ENCODE measurements at places on chromosomes 2 and 18.
A peak's percentile ranks its signal among the peaks of the same experiment; 100 is the strongest.

DNA sequence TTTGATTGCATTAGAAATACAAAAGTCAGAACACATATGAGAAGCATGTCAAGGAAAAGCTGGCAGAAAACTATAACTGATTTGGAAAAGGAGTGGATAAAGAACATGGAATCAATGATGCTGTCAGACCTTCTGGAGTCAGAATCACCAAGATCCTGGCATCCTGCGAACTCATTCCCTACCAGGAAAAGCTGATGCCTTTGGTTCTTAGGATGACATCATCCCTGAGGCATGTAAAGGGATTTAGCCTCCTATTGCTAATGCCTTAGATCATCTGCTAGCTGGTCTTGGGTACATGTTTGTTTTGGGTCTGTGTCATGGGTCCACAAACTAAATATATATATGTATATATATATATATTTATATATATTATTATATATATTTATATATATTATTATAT, 680.7 kb downstream of the EPHA4 start:
- H3K4me1 ChIP-seq: no peaks in the 10 kb centered on the region
- no peak overlapping the region for H3K27ac ChIP-seq

GRCh38 chr2:108616751-108617161, 82.5 kb downstream of the LIMS1 start:
- peak overlapping the region; percentile 39 for H3K27ac ChIP-seq
- no peak for DNase-seq
- H3K36me3 ChIP-seq: peaks cover 10% of the 10 kb centered on the region
- no peaks in the 10 kb centered on the region for H3K27me3 ChIP-seq
- H3K4me1 ChIP-seq: peaks cover 80% of the 10 kb centered on the region

GRCh38 chr2:75503048-75503607, 57.6 kb downstream of the EVA1A start:
- H3K4me1 ChIP-seq: no peaks in the 10 kb centered on the region
- H3K27ac ChIP-seq: no peak overlapping the region
- H3K4me3 ChIP-seq: no peak overlapping the region
- no peak for DNase-seq
- H3K36me3 ChIP-seq: no peaks in the 10 kb centered on the region

- no peaks in the 10 kb centered on the region for H3K36me3 ChIP-seq
- no peak overlapping the region for H3K4me3 ChIP-seq
- no peaks in the 10 kb centered on the region for H3K4me1 ChIP-seq
- no peak overlapping the region for H3K27ac ChIP-seq
These were observed 50.3 kb downstream of the GBX2 start for GRCh38 chr2:236117861-236118269.

DNA sequence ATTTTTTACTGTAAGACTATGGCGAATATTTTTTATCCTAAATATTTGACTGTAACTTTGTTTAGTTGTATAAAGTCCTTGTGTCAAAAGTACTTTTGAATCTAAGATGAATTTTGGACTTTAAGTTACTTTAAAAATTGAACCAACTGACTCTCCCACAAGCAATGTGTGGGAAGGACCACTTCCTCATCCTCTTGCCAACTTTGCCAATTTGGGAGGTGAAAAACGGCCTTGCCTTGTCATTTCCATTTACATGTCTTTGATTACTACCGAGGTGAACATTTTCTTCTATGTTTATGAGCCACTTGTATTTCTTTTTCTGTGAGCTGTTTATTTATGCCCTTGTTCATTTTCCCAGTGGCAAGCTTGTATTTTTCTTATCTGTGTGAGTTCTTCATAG, 12.8 kb upstream of the MSGN1 start:
- no peaks in the 10 kb centered on the region for H3K36me3 ChIP-seq
- no peak overlapping the region for H3K27ac ChIP-seq
- peaks cover 2% of the 10 kb centered on the region for H3K4me1 ChIP-seq
- DNase-seq: no peak

DNA sequence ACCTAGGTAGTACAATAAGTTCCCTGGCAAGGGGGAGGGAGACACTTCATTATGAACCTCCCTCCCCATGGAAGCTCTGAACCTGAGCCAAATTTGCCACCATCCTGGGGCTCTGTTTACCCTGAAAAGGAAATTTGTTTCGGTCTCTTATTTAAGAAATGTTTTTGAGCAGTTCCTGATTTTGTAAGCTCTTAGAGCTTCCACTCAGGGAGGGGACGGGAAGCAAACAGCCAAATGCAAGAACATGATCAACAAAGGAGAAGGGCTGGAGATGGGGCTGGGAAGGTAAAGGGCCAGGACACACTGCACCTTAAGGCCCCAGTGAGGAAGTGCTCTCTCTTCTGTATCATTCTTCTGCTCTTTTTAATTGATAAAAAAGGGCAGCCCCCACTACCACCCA, 117.9 kb downstream of the NRP2 start:
- peaks cover 6% of the 10 kb centered on the region for H3K27me3 ChIP-seq
- no peak for DNase-seq
- no peak overlapping the region for H3K4me3 ChIP-seq
- peaks cover 1% of the 10 kb centered on the region for H3K4me1 ChIP-seq
- H3K36me3 ChIP-seq: no peaks in the 10 kb centered on the region

- H3K36me3 ChIP-seq: no peaks in the 10 kb centered on the region
- DNase-seq: no peak
- no peak overlapping the region for H3K4me3 ChIP-seq
- no peaks in the 10 kb centered on the region for H3K27me3 ChIP-seq
These were observed 141.5 kb upstream of the FIGN start for GRCh38 chr2:163877316-163877715.

GRCh38 chr2:101306410-101306809, 2.1 kb downstream of the RNF149 start:
- peaks cover 57% of the 10 kb centered on the region for H3K4me1 ChIP-seq
- DNase-seq: peak; percentile 43
- H3K36me3 ChIP-seq: peaks cover 51% of the 10 kb centered on the region
- peak overlapping the region; percentile 99 for H3K27ac ChIP-seq

DNA sequence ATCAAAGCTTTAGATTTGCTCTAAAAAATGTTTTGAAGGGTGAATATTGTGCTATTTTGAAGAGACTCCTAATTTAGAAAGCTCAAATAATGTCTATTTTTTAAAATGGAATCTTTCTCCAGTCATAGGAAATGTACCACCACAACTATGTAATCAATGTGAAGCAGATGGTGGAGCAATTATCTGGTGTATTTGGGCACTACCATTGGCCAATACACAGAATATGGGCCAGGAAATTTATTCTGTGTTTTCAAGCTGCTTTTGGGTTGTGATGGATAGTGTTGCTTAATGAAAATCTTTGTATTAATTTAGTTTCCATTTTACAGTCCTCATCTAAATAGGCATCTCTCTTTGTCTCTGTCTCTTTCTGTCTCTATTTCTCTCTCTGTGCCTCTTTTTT, 17.1 kb upstream of the VWC2L start:
- H3K4me3 ChIP-seq: no peak overlapping the region
- no peaks in the 10 kb centered on the region for H3K36me3 ChIP-seq
- no peaks in the 10 kb centered on the region for H3K4me1 ChIP-seq
- no peaks in the 10 kb centered on the region for H3K27me3 ChIP-seq

DNA sequence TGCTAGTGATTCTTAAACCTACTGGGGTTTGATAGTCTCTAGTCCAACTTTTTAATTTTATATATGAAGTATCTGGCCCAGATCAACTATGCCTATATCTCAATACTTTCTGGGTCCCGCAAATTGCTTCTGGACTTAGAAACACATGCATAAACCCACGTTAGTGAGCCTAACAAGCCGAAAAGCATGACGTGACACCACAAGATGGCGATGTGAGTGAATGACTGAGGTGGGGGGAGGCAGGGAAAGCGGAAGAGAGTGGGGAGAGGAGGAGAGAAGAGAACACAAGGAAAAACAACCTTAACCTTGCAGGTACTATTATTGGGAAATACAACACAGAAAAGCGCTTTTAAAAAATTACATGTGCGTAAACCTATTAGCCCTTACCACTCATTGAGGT, 13.8 kb downstream of the PDIA6 start:
- H3K4me3 ChIP-seq: no peak overlapping the region
- H3K27me3 ChIP-seq: no peaks in the 10 kb centered on the region
- peaks cover 50% of the 10 kb centered on the region for H3K36me3 ChIP-seq

DNA sequence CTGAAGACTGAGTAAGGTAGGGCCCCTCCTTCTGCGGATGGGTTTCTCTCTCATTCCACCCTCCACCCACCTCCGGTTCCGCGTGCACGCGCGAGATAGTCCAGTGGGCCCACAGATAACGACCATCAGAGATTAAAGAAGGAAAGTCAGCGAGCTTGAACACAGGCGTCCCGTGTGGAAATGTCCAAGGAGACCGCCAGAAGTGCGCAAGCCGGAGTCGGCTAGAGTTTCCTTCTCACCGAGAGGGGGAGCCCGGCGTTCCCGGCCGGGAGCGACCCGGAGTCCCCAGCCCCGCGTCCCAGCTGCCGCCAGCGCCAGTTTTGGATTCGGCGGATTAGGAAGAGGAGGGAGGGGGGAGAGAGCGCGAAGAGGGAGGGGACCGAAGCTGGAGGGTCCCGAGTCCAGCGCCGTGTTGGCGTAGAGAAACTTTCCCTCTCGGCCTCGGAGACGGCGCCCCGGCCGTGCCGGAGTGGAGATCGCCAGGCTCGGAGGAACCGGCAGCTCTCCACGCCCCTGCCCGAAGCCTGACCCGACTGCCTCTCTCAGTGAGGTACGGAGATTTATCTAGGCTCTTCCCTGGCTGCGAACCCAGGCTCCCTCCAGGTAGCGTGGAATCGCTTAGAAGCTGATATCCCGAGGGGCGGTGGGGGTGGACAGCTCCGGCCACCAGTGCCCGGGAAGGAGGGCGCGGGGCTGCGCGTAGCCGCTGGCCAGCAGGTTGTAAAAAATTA, at the start of gene GULP1:
GULP1 (plus strand) TSS at position 258 of the 731 bp plus-strand sequence. CDS start 185,829 bp downstream, outside the sequence.
- peaks cover 5% of the 10 kb centered on the region for H3K4me1 ChIP-seq
- no peak for DNase-seq
- no peak within 1 kb of the TSS for H3K27ac ChIP-seq
- H3K4me3 ChIP-seq: peak within 1 kb of the TSS; percentile 51

DNA sequence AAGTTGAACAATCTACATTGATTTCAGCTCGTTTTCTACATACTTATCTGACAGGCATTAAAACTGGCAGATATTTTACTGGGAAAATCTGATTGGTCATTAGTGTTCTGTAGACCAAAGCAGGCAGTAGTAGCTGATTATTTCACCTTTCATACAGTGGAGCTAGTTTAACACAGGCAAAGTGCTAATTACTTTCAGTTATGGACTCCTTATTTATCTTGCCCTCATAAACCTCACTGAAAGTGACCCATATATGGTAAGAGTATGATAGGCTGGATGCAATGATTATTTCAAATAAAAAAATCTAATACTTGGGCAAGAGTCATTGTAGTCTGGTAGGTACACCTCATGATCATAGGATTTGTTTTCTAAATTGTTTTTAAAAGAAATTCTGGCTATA, 129.7 kb downstream of the MYO1B start:
- no peak for DNase-seq
- no peak overlapping the region for H3K4me3 ChIP-seq
- H3K27ac ChIP-seq: no peak overlapping the region

GRCh38 chr18:59264121-59264571, 9.1 kb downstream of the RAX start:
- H3K36me3 ChIP-seq: peaks cover 1% of the 10 kb centered on the region
- peaks cover 22% of the 10 kb centered on the region for H3K4me1 ChIP-seq
- peaks cover 89% of the 10 kb centered on the region for H3K27me3 ChIP-seq

DNA sequence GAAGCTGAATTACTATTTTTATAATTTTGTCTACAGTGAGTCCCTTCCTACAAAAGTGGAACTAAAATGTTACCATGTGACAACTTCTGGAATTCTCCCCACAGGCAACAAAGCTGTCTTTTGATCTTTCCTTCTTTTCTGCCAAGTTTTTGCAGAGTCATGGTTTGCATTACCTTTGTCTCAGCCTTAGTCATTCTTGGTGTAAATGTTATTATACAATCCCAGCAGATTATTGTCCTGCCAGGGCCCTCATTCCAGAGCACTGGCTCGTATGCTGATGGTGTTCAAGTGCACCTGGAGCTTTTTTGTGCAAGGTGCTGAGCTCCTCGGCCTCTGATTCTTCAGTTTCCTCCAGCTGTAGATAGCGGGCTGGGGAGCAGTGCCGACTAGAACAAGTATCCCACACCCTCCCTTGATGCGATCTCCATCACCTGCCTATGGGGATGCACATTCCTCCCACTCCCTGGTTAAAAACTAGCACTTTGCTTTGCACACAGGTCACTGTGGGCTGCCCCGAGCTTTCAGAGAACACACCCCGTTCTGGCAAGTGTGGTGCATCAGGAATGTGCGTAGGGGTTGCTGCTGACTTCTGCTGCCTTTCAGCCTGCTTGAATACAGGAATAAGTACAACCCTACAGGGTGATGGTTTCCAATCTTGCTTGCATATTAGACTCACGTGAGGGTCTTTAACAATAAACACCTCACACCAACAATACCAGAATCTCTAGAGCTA, 263.6 kb downstream of the RNF144A start:
- H3K36me3 ChIP-seq: no peaks in the 10 kb centered on the region
- H3K27me3 ChIP-seq: no peaks in the 10 kb centered on the region
- H3K4me1 ChIP-seq: no peaks in the 10 kb centered on the region
- no peak overlapping the region for H3K4me3 ChIP-seq

DNA sequence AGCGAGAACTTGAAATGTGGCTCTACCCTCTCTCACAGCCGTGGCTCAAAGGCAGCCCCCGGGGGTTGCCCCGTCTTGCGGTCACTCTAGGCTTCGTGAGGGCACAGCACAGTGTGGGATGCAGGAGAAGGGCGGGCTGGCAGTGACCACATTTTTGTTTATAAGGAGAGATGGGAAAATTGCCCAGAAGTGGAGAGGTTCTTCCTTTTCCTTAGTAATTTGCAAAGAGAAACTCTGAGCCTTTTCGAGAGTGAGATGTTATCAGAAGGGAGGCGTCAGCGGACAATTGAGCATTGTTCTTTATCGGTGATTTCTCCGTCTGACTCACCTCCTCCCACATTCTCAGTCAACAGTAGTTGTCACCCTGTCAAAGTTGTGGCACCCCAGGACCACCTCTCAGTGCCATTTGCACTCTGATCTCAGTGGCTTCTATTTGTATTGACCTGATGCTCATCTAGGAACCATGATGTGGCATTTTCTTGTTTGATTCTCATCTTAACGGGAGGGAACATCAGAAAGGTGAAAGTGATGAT, 89.6 kb downstream of the ACAA2 start:
- H3K4me1 ChIP-seq: peaks cover 9% of the 10 kb centered on the region
- peaks cover 21% of the 10 kb centered on the region for H3K27me3 ChIP-seq
- peak; percentile 74 for DNase-seq
- H3K27ac ChIP-seq: no peak overlapping the region
- H3K36me3 ChIP-seq: no peaks in the 10 kb centered on the region
- H3K4me3 ChIP-seq: peak overlapping the region; percentile 42

DNA sequence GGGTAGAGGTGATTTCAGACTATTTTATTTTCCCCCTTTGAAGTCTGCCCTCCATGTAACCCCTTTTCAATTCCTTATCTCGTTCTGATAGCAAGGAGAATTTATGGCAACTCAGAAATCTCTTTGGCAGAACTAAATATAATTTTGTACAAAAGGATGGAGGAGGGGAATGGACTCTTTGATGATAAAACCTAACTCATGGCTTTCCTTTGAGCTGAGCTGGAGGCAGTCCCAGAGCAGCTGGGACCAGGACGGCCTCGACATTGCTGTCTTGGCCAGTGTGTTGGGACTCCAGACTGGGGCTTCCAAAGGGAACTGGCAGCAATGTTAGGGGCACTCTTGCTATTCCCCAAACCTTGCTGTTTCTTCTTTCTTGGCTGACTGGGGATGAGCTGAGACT, 47.7 kb downstream of the PAX8 start:
- no peak for DNase-seq
- H3K36me3 ChIP-seq: peaks cover 3% of the 10 kb centered on the region
- H3K27ac ChIP-seq: no peak overlapping the region
- H3K27me3 ChIP-seq: peaks cover 5% of the 10 kb centered on the region
